ENCODE measurements at places on chromosomes 3 and 15. TPM values are rescaled to one million over a fixed set of nuclear protein-coding genes. Genes with fewer than 3 reads are reported as not detected.

DNA sequence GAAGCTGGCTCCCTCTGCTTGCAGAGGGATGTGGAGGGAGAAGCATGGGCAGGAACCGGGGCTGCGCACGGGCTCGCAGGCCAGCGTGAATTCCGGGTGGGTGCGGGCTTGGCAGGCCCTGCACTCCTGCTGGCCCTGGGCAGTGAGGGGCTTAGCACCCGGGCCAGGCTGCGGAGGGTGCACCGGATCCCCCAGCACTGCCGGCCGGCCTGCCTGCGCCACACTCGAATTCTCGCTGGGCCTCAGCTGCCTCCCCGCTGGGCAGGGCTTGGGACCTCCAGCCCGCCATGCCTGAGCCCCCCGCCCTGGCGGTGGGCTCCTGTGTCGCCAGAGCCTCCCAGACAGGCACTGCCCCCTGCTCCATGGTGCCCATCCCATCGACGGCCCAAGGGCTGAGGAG lies 47.6 kb upstream of the SPATA12 start:
- DNase-seq = no peak
- no peak overlapping the region for H3K27ac ChIP-seq
- H3K4me1 ChIP-seq = peaks cover 2% of the 10 kb centered on the region
- H3K27me3 ChIP-seq = no peaks in the 10 kb centered on the region
- H3K36me3 ChIP-seq = no peaks in the 10 kb centered on the region
- no peak overlapping the region for H3K4me3 ChIP-seq

DNA sequence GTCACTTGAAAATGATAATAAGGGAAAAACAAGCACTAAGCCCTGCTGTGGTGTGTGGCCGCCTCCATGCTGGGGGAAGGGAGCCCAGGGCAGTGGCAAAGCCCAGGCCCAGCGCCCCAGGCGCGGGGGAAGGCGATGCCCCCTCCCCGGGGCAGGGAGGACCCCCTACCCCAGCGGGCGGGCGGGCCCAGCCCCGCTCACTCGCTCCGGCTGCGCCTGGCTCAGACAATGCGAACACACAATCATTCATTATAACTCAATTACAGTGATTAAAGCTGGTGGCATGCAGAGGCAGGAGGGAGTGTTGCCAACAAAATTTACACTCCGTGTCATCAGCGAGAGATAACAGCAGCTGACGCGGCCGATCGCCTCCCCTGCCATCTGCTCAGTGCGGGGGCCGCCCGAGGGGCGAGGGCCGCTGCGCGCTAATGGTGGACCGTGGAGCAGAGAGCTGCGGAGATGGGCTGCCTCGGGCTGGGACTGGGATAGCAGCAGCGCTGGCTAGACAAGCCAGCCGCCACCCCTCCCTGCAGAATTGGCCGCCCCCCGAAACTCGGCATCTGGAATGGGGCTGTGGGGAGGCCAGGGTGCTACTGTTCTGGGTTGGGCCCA lies 64.1 kb downstream of the TLE3 start:
- no peak overlapping the region for H3K4me3 ChIP-seq
- H3K4me1 ChIP-seq = no peaks in the 10 kb centered on the region
- H3K27ac ChIP-seq = no peak overlapping the region
- no peaks in the 10 kb centered on the region for H3K27me3 ChIP-seq

DNA sequence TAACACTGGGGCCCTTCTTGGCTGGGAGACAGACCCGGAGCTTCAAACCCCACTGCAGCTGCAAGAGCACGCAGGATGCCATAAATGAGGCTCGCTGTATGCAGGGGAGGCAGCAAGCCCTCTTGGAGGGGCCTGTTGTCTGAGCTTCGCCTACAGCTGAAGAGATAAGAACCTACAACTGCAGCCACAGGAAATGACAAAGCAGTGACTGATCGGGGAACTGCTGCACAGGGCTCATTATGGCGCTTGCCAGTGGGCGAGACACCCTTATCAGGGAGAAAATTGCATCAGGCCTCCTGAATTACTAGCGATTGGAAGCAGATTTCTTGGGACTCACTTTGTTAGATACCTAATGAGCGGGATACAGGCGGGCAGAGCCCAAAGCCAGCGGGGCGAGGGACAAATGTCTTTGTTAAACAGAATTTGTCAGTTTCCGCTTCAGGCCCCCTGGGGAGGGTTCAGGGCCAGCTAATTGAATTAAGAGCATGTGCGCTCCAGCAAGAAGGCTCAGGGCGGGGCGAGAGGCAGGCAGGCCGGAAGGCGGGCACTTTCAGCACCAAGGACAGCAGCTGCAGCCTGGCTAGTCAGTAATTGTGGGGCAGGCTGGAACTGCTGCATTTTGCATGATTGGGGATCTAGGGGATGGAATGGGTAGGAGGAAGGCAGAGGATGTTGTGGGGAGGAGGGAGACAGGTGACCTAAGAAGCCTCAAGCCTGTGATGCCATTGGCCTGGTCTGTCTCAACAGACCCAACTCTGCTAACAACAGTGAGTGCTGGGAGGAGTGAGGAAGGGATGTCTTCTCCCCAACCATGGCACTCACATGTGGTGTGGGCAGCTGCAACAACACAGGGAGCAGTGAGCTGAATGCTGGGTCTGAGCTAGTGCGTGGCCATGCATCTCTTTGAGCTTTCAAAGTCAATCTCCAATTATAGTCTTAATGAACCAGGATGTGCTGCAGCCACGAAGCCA lies 55.3 kb downstream of the CCDC33 start:
- H3K27me3 ChIP-seq = no peaks in the 10 kb centered on the region
- peak; percentile 88 for DNase-seq
- H3K4me3 ChIP-seq = no peak overlapping the region
- no peaks in the 10 kb centered on the region for H3K4me1 ChIP-seq

DNA sequence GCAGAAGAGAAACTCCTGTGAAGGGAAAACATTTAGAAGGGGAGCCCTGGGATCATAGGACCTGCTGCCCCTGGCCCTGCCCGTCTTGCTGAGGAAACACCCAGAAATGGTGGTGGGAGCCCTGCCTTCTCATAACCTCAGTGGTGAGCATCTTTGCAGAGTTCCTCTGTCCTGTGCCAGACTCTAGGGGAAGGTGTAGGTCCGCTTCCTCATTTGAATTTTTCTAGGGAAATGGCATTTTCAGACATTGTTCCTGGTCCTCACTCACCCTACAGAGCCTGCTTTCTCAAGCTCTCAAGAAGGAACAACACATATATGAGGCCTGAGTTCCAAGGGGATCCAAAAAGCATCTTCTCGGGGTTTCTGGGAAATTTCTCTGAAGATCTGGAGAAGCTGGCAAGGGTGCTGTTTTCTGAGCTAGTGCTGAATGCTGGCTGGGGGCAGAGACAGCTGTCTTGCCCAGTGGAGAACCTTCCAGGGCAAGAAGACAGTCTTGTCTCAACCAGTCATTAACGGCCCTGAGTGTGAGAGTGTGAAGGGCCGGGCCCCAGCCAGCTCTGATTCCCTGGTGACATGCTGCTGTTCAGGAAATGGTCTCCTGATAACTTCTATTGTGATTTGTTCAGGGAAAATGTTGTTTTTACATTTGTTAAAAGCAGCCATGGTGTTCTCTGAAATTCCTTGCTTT lies 283.1 kb upstream of the LRRFIP2 start:
- DNase-seq = no peak
- H3K27me3 ChIP-seq = no peaks in the 10 kb centered on the region
- H3K36me3 ChIP-seq = no peaks in the 10 kb centered on the region
- no peak overlapping the region for H3K4me3 ChIP-seq

CDHR4 gene
- 1.1 TPM for total RNA-seq

GASK1A gene
- total RNA-seq = 33.7 TPM
